ENCODE measurements at places on chromosomes 7 and 10. TPM values are rescaled to one million over a fixed set of nuclear protein-coding genes. Genes with fewer than 3 reads are reported as not detected.

Gene ANKRD61
- not detected for total RNA-seq

DNA sequence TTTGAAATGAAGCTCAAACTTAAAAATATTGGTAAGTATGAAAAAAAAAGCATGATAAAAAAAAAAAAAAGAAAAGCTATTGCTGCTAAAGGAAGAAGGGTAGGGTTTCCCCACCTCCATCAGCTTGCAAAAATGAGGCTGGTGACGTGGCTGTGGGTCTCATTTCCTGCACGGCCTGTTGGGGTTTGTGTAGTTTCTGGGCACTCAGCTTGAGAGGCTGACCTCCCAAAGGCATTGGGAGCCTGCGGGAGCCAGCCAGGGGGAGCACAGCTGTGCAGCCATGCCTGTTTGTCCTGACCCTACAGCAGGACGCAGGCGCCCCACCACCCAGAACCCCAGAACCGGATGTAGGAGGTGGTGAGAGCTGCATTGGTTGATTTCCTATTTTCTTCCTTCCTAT, 48.8 kb upstream of the CARD11 start:
- DNase-seq = no peak

Gene EN2
- 11.9 TPM for total RNA-seq

DNA sequence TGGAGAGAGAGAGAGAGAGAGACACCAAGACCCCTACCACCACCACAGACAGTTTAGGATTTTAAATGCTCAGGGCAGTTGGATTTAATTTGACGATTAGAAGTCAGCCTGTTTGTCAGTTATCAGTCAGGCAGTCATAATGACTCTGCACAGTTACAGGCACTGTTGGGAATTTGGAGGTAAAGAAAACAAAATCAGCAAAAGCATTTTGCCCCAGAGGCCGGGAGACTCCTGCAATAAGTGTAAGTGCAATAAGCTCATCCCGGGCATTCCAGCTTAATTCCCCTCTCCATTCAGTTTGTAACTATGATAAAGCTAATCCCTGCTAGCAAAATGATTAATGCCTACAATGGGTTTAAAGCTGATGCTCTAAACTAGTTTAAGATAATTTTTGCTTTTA, 13.5 kb downstream of the SEMA3C start:
- DNase-seq = no peak

GRCh38 chr7:106589198-106589879, 71.6 kb downstream of the CCDC71L start:
- no peak for DNase-seq

DNA sequence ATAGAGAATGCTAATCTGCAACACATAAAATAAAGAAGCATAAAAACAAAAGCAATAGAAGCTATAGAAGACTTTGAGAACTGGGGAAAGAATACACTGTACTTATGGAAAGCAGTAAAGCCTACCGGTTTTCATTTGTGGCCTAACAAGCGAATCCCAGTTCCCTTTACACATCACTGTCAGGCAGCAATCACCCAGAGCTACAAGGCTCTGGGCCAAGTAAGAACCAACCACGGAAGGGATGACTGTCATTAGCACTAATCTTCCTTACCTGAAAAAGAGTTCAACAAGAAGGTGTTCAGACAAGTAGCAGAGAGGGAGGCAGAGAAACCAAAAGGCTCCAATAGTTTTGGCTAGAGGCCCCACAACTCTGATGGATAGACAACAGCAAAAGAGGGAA, 15.0 kb downstream of the CCDC6 start:
- DNase-seq = no peak

- DNase-seq = no peak
These were observed 200.1 kb downstream of the SDHAF3 start for GRCh38 chr7:97317575-97317974.

DNA sequence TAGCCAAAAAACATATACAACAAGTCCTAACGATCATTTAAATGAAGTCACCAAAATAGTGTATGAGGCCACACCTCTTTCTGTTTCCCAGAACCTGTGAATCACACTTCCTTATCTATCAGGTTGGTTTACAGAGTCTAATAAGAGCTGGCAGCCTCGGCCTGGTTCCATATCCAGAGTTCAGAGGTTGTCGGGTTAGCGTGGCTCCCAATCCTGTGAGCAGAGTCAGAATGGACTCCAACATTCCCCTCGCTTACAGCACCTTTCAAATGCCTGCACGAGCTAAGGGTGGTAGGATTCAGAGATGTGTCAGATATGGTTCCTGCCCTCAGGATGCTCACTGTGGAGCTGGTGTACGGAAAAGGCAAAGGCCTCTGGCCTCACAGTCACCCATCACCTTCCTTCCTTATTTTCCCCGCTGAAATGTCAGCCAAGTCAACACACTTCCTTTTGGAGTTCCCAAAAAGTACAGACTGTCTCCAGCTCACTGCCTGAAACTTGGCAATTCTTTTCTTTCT, 6.0 kb downstream of the IL15RA start:
- no peak for DNase-seq

- DNase-seq = no peak
These were observed 1.2 kb upstream of the CHAT start for GRCh38 chr10:49612513-49613164.

- DNase-seq = no peak
These were observed 17.5 kb downstream of the PWWP2B start for GRCh38 chr10:132414402-132415016.

Gene KCNMA1
- 109 TPM for total RNA-seq

DNA sequence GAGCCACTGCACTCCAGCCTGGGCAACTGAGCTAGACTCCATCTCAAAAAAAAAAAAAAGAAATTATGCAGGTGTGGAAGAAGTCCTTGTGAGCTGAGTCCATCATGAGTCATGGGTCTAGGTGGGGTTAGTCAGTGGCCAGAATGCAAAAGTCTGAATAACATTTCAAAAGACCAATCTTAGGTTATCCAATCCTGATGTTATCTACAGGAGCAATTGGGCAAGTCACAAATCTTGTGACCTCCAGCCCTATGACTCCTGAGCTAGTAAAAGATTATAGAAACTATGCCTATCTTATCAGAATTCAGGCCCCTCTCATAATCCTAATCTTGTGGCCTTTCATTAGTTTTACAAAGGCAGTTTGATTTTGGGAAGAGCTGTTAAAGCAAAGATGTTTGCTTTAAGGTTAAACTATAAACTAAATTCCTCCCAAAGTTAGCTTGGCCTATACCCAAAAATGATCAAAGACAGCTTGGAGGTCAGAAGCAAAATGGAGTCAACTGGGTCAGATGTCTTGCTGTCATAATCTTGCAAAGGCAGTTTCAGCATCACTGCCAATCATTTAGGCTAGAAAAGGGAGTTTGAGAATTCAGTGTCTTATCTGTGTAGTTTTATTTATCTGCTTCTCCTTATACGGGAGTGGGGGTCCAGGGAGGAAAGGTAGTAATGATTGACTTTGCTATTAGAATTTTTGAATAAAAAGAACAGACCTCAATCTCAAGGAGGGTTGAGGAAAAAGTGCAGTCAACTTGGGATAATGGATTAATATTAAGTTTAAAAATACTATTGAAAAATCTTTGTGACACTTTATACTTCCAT, 71.2 kb upstream of the TRIM24 start:
- DNase-seq = no peak

Gene SLC16A9
- total RNA-seq = 19.9 TPM

DNA sequence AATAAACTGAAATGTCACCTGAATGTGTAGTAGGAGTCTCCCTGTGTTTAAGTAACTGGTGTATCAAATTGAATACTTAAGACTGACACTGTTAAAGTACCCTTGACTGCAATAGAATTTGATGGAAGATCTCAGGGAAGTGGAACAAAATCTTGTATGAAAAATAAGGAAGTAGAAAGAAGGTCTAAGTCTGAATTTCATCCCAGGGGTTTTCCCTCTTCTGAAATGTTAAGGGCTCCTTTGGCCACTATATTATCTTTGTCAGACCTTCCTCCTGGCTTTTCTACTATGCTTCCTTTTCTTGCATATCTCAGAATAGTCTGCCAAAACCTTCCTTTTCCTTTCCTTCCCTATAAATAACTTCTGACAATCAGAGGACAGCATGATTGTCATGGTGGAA, 59.6 kb downstream of the BLNK start:
- DNase-seq = no peak

Gene NDUFB2
- 50.7 TPM for total RNA-seq

DNA sequence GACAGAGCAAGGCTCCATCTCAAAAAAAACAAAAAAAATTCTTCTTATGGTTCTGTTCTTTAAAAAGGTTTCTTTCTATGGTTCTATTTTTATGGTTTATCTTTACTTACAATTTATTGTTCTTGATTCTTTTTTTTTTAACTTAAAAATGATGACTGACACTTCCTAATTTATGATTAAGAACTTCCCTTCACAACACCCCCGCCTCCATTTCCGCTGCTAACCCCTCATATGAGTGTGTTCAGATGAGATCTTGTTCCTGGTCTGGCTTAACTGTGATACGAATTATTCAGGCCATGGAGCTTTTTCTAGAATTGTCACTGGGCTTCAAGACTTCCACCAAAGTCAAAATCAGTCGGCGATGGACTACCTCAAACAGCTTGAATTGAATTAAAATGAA, 33.9 kb downstream of the PTER start:
- DNase-seq = no peak

DNA sequence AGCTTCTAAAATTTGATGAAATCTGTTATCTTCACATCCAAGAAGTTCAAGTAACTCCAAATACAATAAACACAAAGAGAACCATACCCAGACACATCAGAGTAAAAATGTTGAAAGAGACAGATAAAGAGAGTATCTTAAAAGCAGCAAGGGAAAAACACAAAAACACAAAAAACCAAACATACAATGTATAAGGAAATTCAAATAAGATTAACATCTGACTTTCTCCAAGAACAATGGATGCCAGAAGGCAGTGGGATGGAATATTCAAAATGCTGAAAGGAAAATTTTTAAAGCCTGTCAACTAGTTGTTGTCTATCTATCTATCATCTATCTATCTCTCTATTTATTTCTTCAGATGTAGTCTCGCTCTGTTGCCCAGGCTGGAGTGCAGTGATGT, 72.4 kb upstream of the MKLN1 start:
- no peak for DNase-seq

GRCh38 chr7:92709912-92710311, 119.7 kb upstream of the FAM133B start:
- DNase-seq = no peak

Gene GJD4
- total RNA-seq = not detected

DNA sequence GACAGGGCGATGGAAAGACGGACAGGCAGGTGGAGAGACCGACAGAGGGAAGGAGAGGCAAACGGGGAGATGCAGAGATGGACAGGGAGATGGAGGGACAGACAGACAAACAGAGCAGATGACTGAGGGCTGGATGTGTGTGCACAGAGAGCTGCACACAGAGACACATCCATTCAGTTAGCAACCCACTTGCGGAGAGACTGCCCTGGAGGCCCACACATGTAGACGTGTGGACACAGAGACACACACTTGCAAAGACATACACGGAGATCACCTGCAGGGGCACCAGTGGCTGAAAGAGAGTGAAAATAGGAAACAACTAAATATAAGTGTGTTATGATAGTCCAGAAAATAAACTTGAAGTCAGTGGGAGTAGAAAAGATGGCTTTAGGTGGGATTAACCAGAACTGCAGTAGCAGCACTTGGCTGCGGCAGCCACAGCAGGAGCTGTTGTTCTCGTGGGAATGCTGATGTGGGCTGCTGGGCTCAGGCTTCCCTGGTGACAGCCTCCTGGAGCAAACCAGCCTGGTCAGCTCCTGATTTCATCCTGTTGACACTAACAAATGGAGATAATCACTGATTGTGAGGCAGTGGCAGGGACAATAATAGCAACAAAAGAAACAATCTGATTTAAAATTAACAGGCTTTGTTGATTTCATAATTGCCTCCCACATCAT, 134.1 kb downstream of the CCNY start:
- no peak for DNase-seq

DNA sequence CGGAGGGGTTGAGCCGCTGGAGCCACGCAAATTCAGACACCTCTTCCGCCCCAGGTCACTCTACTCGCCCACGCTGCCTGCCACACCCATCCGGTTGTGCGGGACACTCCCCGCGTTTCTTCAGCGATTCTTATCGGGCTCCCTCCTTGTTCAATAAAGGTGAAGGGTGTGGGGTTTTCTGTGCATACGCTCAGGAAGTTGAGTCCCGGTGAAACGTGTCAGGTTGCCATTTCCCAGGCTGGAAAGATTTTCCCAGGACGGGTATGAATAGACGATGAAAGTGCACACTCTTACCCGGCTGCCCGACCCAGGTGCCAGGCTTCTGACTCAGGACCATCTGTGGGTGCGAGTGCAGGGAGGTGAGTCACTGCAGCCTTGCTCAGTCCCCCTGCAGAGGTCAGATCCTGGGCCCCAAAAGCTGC, 22.0 kb downstream of the KLF6 start:
- no peak for DNase-seq

DNA sequence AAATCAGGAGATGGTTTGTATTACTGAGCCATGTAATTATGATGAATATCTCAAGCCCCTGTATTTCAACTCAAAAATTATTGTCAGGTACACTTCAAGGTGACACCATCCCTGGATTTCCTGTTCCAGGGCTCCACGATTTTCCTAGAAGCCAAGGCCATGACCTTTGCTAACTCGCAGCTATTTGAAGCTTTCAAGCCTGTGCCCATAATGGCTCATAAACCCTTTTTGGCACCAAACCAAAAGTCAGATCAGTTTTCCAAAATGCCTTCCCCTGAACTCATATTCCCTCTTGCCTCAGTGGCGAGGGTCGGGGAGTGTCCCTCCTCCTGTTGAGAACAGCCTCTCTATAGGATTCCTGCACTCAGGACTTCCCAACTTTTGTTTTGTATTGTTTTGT, 70.8 kb downstream of the HIP1 start:
- DNase-seq = no peak

Gene MALSU1
- total RNA-seq = 35.2 TPM

Measured in cerebellum (tissue), 4 donors.